ENCODE measurements at places on chromosomes 4 and X. TPM values are rescaled to one million over a fixed set of nuclear protein-coding genes. Genes with fewer than 3 reads are reported as not detected.

Gene ITIH6
- not detected for total RNA-seq

Gene POLN
- 5.6 TPM for total RNA-seq

Gene GLRA2
- total RNA-seq, result not detected

Gene BCLAF3
- 5.5 TPM for total RNA-seq

Gene ZNF157
- total RNA-seq, result 0.19 TPM

Gene OCIAD2
- 54.6 TPM for total RNA-seq

Gene PRSS12
- total RNA-seq, result not detected

Gene ART3
- total RNA-seq, result not detected

Gene MGAT4D
- not detected for total RNA-seq

Gene SPANXB1
- total RNA-seq, result not detected

Gene APOO
- total RNA-seq, result 27.5 TPM

Data from activated CD8-positive, alpha-beta memory T cell treated with anti-CD3 and anti-CD28 coated beads, Interleukin-2, amount 10 ng/mL, durations not matched to agents 7 days and 5 days (primary cell).